Left renal pelvis (tissue), 4 donors: ENCODE measurements at places on chromosomes 2 and 18. TPM values are rescaled to one million over a fixed set of nuclear protein-coding genes. Genes with fewer than 3 reads are reported as not detected.

MC2R gene
- polyA plus RNA-seq = not detected

PUS10 gene
- 11.4 TPM for polyA plus RNA-seq

- no peak for DNase-seq
Observed at GRCh38 chr18:24071029-24071428, 56.5 kb downstream of the TTC39C start.

- DNase-seq = no peak
Observed at GRCh38 chr2:20959252-20959651, 84.6 kb downstream of the APOB start.

DNA sequence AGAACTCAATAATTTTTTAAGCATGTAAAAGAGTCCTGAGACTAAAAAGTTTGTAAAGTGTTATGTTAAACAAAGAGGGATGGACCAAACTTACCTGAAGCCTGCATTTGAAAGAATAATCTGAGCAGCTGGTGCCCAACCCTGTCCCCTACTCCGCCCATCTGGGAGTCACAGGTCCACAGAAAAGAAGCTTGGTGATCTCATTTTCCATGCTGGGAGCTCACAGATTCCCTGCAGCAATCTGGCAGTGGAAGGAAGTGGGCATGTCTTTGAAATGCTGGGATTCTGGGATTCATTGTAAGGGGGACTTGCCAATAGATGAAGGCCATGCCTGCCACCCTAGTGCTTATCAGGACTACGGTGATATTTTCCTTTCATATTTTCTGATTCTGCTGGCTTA, 17.9 kb downstream of the CDH2 start:
- DNase-seq = no peak

DNA sequence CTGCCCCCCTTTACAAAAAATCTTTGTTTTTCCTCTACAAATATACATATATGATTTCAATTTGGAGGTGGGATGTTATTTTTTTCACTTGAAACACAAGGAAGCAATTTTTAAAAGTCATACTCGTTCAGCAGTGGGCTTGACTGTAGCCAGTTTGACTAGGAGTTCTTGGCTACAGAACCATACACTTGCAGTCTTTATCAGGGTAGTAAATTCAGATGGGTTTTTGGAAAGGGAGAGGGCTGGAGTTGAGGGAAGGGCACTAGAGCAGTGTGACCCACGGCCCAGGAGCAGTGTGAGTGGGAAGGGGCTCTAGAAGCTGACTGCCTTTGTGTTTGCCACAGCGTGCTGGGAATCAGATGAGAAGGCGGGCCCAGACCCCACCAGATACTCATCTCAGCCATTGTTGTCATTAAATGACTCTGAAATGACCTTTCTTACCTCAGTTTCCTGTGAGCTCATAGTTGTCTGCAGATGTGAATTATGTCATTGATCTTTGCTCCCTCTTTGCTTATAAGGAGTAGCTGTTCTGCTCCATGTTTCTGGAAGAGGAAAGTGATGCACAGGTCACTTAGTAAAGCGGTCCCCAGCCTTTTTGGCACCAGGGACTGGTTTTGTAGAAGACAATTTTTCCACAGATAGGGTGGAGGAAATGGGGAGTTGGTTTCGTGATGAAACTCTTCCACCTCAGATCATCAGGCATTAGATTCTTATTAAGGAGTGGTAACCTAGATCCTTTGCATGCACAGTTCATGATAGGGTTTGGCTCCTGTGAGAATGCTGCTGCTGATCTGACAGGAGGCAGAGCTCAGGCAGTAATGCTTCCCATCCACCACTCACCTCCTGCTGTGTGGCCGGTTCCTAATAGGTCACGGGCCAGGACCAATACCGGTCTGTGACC, 116.8 kb downstream of the SPTBN1 start:
- no peak for DNase-seq

GRCh38 chr2:100948942-100949811, 52.9 kb upstream of the RPL31 start:
- no peak for DNase-seq

DNA sequence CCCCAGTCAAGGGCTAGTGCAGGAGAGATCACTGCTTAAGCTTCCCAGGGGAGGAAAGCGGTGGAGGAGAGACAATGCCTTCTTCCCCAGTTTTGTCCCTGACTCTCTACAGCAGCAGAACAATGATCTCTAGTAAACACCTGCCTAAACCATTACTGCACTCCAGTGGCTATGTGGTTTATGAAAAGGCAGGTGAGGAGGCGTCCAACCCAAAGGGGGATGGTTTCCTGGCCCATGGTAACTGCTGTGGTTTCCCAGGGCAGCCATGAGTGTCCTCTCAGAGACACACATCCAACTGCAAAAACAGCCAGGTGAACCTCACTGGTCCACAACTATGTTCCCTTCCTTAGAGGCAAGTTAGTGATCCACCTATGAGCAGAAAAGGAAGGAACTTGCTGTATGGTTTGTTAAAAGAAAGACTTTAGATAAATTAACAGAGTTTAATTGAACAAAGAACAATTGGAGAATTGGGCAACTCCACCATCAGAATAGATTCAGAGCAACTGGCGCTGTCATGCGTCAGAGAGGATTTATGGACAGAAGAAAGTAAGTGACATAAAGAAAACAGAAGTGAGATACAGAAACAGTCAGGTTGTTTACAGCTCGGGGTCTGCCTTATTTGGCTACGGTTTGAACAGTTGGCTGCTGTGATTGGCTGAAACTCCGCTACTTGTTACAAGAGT, 4.8 kb upstream of the TTC39C start:
- no peak for DNase-seq

GRCh38 chr2:59233448-59233847, 992.3 kb upstream of the FANCL start:
- DNase-seq = no peak

DNA sequence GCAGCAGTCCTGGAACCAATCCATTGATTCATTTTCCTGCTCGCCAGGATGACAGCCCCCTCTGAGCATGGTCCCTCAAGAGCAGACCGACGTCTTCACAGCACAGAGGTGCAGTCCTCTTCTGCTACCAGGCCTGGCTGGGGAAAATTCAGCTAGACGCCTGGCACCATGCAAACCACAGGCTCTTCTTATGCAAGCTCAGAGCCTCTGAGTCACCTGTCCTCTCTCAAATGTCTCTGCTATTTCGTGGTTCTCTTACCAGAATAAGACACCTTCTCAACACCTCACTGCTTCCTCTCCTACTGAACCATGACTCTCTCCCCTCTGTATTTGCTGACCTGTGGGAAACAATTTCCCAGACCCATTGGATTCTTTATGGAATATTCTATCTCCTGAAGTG, 79.8 kb upstream of the CYRIA start:
- DNase-seq = no peak

DNA sequence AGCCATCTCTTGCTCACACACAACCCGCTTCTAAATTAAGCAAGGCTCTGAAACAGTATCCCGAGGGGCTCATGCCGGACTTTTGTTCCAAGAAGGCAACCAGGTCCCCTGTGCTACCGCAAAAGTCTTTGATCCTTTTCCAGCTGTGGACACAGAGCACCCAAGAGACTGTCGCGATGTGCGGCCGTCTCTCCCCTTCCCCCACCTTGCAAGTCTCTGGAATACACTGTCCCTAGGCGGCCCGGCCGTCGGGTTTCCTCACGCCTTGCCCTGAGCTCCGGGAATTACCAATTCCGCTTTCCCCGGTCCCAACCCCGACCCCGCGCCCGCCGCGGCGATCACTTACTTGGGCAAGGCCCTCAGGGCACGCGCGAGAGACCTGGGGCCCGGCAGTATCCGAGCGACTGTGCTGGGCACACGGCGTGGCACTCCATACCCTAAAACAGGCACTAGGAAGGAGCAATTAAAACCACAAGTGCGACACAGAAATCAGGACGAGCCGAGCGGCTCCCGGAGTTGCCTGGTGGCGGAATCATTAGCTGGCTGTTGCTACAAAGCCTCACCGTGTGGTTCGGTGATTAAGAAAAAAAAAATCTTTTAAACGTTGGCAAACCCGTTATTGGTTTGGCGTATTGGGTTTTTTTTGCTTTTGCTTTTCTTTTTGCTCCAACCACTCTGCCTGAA, 2.2 kb upstream of the DLX1 start:
- no peak for DNase-seq

DNA sequence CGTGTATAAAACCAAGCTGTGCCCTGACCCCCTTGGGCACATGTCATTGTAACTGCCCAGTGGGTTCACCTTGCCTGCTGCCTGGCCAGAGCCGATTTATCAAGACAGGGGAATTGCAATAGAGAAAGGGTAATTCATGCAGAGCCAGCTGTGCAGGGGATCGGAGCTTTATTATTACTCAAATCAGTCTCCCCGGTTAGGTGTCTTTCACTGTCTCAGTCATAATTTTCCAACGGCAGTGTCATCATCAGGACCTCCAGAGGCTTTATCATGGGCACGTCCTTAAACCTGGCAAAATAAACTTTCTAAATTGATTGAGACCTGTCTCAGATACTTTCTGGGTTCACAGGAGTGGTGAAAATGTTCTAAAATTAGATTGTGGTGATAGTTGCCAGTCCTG, 29.6 kb upstream of the PGAP1 start:
- no peak for DNase-seq
